ENCODE measurements at places on chromosomes 4 and X. TPM values are rescaled to one million over a fixed set of nuclear protein-coding genes. Genes with fewer than 3 reads are reported as not detected.

GRCh38 chr4:53186714-53187358, 179.0 kb downstream of the SCFD2 start:
- no peak overlapping the region for H3K4me3 ChIP-seq
- H3K27me3 ChIP-seq, result no peaks in the 10 kb centered on the region
- peaks cover 9% of the 10 kb centered on the region for H3K36me3 ChIP-seq

- H3K4me1 ChIP-seq, result no peaks in the 10 kb centered on the region
- H3K36me3 ChIP-seq, result no peaks in the 10 kb centered on the region
- H3K27me3 ChIP-seq, result no peaks in the 10 kb centered on the region
- no peak overlapping the region for H3K27ac ChIP-seq
- no peak overlapping the region for H3K4me3 ChIP-seq
Measured at GRCh38 chrX:38126179-38126578, 94.5 kb downstream of the SRPX start.

DNA sequence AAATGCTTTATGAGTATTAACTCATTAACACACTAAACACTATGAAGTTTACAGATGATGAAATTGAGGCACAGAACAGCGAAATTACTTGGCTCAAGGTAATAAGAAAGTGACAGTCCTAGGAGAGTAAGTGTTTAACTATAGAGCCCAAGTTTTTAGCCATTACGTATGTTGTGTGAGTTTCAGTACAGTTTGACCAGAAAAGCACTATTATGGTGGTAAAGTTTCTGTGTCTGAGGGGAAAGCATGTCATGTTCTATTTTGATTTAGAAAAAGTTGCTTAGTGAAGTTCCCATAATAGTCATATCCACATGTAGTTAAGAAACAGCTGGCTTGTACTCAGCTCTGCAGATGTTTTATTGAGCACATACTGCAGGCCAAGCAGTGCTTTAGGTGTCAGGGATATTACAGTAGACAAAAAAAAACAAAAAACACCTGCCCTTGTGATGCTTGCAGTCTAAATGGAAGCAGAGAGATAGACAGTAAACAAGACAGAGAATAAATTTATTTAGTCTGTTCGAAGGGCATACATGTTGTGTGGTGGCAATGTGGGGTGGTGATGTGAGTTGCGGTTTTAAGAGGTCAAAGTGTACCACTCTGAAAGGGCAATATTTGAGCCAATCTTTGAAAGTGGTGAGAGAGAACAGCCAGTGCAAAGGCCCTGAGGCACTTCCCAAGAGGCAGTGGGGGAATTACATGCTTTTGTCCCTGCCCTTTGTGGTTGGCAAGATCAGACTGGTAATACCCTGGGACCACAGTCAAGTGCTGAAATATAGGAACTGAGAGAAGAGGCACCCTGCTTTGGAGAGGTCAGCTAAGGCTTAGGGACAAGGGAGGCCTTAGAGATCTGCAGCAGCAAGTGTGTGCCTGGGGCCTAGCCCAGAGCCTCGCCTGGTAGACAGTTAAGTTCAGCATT, 6.2 kb downstream of the TMEM131L start:
- peak overlapping the region; percentile 96 for H3K4me3 ChIP-seq
- H3K4me1 ChIP-seq, result peaks cover 72% of the 10 kb centered on the region

DNA sequence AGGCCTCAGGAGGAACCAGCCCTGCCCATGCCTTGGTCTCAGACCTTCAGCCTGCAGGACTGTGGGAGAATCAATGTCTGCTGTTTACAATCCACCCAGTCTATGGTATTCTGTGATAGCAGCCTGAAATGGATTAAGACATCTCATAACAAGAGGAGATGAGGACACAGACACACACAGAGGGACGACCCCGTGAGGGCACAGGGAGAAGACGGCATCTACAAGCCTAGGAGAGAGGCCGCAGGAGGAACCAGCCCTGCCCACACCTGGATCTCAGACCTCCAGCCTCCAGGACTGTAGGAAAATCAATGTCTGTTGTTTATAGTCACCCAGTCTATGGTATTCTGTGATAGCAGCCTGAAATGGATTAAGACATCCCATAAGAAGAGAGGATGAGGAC, 3.3 kb downstream of the SLC25A6 start:
- peak overlapping the region; percentile 28 for H3K4me3 ChIP-seq
- no peak overlapping the region for H3K27ac ChIP-seq

DNA sequence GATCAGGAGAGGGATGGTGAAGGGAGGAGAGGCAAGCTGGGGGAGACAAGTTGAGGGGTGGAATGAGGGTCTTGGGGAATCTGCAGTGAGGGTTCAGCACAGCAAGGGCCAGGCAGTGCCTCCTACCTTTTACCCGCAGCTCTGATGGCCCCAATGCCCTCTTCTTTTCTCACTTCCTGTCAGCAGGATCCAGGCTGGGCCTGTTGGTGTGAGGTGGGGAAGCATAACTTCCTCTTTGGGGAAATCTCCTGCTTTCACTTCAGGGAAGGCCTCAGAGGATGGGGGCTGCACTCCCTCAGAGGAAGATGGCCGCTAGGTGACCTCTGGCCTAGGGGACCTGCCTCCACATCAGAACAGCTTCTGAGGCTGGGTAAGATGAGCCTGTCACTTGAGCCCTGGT, 36.5 kb downstream of the EFNB1 start:
- no peaks in the 10 kb centered on the region for H3K27me3 ChIP-seq
- no peaks in the 10 kb centered on the region for H3K36me3 ChIP-seq
- no peak for DNase-seq
- peaks cover 14% of the 10 kb centered on the region for H3K4me1 ChIP-seq
- H3K4me3 ChIP-seq, result no peak overlapping the region

GRCh38 chr4:67616478-67616877, 58.0 kb downstream of the STAP1 start:
- no peaks in the 10 kb centered on the region for H3K4me1 ChIP-seq
- no peak overlapping the region for H3K4me3 ChIP-seq
- no peak for DNase-seq

DNA sequence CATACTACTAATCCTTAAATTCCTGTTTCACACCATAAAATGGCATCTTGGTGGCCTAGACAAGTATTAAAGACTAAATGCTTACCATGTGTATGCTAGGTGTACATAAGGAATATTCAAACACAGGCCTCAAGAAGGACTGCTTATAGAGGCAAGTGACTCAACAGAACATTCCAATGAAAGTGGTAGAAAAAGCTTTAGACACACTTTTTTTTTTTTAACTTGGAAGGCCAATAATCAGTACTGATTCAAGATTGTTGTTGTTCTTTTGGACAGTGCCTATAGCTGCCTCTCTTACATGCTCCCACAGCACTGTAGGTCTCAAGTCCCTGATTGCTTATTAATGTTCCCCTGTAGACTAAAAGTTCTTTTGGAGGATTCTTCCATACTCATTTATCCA, 77.6 kb downstream of the FBXL5 start:
- no peaks in the 10 kb centered on the region for H3K27me3 ChIP-seq
- no peak for DNase-seq
- H3K36me3 ChIP-seq, result no peaks in the 10 kb centered on the region
- no peak overlapping the region for H3K27ac ChIP-seq

DNA sequence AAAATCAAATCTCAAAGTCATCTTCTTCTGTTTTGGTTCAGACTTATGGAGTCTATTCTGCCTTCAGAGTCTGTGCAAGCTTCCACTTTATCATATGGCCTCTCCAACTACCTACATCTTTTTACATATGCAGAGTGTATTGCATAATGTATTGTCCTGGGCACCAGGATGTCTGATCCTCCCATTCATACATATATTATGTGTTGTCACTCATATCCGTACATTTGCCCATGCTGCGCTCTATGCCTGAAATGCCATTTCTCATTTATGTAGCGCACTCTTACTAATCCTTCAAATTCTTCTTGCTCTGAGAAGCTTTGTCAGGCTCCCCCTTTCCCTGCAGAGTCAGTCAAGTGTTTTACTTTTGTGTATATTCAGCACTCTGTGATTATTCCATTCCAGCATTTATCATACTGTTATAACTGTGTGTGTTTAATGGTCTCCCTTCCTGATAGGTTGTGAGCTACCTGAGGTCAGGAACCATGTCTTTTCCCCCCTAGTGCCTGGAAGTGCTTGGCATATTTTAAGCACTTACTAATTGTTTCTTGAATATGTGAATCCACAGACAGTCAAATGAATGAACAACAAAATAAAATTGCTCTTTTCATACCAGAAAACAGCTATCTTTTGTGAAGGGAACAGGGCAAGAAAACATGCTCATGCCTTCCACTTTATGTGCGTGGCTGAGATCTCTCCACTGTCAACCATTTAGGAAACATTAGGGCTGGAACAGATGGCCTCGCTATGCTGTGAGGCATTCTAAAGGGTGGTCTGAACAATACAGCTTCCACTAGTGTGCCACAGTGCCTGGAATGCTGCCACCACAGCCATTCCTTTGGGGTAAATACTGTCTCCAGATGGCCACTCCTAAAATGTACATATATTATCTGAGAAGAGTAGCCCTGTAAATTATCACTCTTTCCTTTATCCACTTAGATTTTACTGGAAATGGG, 81.8 kb downstream of the GLUD2 start:
- H3K36me3 ChIP-seq, result no peaks in the 10 kb centered on the region
- no peak overlapping the region for H3K4me3 ChIP-seq
- H3K27ac ChIP-seq, result no peak overlapping the region
- no peak for DNase-seq

GRCh38 chr4:32219306-32220075, 1499.3 kb downstream of the PCDH7 start:
- no peak for DNase-seq
- no peaks in the 10 kb centered on the region for H3K36me3 ChIP-seq
- no peak overlapping the region for H3K4me3 ChIP-seq
- no peak overlapping the region for H3K27ac ChIP-seq
- no peaks in the 10 kb centered on the region for H3K4me1 ChIP-seq
- H3K27me3 ChIP-seq, result no peaks in the 10 kb centered on the region

- H3K4me1 ChIP-seq, result peaks cover 14% of the 10 kb centered on the region
- peak overlapping the region; percentile 51 for H3K4me3 ChIP-seq
- H3K27me3 ChIP-seq, result no peaks in the 10 kb centered on the region
- peak; percentile 41 for DNase-seq
- no peaks in the 10 kb centered on the region for H3K36me3 ChIP-seq
Measured at GRCh38 chrX:124736553-124737270, 390.3 kb downstream of the SH2D1A start.

DNA sequence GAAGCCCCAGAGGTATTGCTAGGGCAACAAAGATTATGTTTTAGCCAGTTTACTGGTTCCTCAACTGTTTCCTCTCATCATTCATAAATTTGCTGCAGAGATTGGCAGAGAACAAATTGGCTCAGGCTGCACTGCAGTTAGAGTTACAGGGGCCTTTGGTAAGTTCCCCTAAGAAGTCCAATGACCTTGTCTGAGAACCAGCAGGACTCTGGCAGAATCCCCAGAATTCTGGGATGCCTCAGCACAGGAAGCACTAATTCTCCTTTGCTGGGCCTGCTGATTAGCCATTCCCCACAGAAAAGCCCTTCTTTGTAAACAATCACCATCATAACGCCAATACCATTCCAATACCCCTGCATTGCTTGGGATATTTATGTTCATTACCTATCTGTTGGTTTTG, 151.3 kb downstream of the USP46 start:
- DNase-seq, result no peak
- H3K36me3 ChIP-seq, result no peaks in the 10 kb centered on the region
- H3K4me3 ChIP-seq, result no peak overlapping the region
- no peak overlapping the region for H3K27ac ChIP-seq
- no peaks in the 10 kb centered on the region for H3K27me3 ChIP-seq
- H3K4me1 ChIP-seq, result no peaks in the 10 kb centered on the region

GRCh38 chr4:182724414-182724813, 192.8 kb downstream of the DCTD start:
- no peak for DNase-seq
- H3K4me3 ChIP-seq, result no peak overlapping the region
- no peaks in the 10 kb centered on the region for H3K27me3 ChIP-seq
- no peak overlapping the region for H3K27ac ChIP-seq

DNA sequence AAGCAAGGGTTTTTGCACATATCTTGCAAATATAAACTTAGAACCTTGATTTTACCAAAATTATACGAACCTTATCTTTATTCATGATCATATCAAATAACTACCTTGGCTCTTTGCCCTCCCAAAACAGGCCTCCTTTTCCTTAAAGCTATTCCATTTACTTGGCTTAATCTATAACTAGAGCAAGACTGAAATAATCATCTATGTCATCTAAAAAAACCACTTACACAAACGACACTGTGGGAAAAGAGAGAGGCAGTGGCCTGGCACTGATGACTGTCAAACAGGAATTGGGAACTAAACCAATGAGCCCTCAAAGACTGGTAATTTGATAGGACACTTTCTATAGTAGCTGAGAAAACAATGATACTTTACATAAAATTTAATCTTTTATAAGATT, 11.7 kb upstream of the PTPN13 start:
- H3K27me3 ChIP-seq, result peaks cover 6% of the 10 kb centered on the region
- no peak for DNase-seq
- no peaks in the 10 kb centered on the region for H3K36me3 ChIP-seq
- no peak overlapping the region for H3K4me3 ChIP-seq
- no peak overlapping the region for H3K27ac ChIP-seq

DNA sequence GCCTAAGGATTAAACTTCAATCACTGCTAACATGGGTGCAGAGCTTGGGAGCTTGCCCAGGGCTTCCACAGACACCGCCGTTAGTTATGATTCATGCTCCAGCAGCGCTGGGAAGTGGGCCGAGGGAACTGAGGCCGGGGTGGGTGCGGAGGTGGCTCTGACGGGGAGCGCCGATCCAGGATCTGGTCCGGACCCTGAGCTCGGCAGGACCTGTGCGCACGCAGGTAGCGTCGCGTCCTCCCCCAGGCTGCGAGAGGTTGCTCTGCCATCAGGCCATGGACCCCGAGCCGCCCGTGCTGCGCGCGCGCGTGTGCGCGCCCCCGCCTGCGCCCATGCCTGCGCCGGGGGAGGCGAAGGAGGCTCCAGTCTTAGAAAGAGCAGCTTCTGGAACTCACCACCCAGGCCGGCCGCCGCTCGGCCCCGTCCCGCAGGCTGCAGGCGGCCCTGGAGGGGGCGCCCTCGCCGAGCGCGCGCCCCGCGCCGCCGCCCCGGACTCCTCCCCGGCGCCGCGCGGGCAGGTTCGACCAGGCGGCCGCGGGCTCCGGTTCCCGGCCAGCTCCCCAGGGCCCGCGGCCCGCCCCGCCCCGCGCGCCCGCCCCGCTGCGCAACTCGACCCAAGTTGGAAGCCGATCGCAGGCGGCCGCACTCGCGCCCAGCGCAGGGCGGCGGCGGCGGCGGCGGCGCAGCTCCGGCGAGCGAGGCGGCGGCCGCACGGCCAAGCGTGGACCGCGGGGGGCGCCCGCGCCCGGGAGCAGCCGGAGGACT, 732 bp upstream of the ADRA2C start:
- no peak overlapping the region for H3K4me3 ChIP-seq
- peaks cover 2% of the 10 kb centered on the region for H3K36me3 ChIP-seq
- H3K27ac ChIP-seq, result no peak overlapping the region
- no peak for DNase-seq
- peaks cover 20% of the 10 kb centered on the region for H3K27me3 ChIP-seq
- H3K4me1 ChIP-seq, result peaks cover 4% of the 10 kb centered on the region

TMSB15C gene
- total RNA-seq, result 6.1 TPM

UGT2B10 gene
- total RNA-seq, result not detected

YTHDC1 gene
- 70.3 TPM for total RNA-seq

PABPC1L2B gene
- total RNA-seq, result not detected

ZNF41 gene
- total RNA-seq, result 12.9 TPM

CXCL1 gene
- total RNA-seq, result not detected

HGFAC gene
- total RNA-seq, result not detected

MAGEE2 gene
- total RNA-seq, result not detected

ARHGEF38 gene
- not detected for total RNA-seq

All from activated CD8-positive, alpha-beta T cell treated with anti-CD3 and anti-CD28 coated beads, Interleukin-2, amount 10 ng/mL, durations not matched to agents 7 days and 5 days (primary cell).